ENCODE measurements at places on chromosomes 11 and 22.

GRCh38 chr11:19792510-19792909 is 79.9 kb downstream of the NAV2 start:
- no peak overlapping the region for H3K27ac ChIP-seq
- no peaks in the 10 kb centered on the region for H3K27me3 ChIP-seq
- DNase-seq = no peak
- peaks cover 10% of the 10 kb centered on the region for H3K4me1 ChIP-seq

DNA sequence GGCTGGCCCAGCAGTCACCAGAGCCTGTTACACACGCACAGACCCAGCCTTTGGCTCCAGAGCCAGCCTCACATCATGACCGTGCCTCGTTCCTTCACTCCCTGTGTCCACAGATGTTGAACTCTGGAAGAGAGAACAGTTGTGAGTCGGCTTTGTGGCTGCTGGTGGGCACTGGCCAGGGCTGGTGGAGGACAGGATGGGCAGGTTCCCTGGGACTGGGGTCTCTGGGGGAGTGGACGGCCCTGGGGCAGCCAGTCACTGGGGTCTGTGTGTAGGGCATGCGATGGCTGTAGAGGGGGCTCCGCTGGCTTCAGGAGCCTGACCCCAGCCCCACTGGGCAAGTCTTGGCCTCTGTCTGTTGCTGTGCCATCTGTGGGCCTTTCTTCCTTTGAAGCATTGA is 1070.1 kb downstream of the BRD1 start:
- no peaks in the 10 kb centered on the region for H3K36me3 ChIP-seq
- DNase-seq = no peak
- H3K4me1 ChIP-seq = no peaks in the 10 kb centered on the region
- no peaks in the 10 kb centered on the region for H3K27me3 ChIP-seq

- H3K36me3 ChIP-seq = no peaks in the 10 kb centered on the region
- H3K27ac ChIP-seq = no peak overlapping the region
- H3K27me3 ChIP-seq = peaks cover under 1% of the 10 kb centered on the region
- H3K4me3 ChIP-seq = no peak overlapping the region
- DNase-seq = no peak
- no peaks in the 10 kb centered on the region for H3K4me1 ChIP-seq
These were observed 11.3 kb upstream of the GSTP1 start for GRCh38 chr11:67572305-67572704.

- H3K27me3 ChIP-seq = no peaks in the 10 kb centered on the region
- no peak overlapping the region for H3K27ac ChIP-seq
- H3K36me3 ChIP-seq = no peaks in the 10 kb centered on the region
- no peak overlapping the region for H3K4me3 ChIP-seq
- H3K4me1 ChIP-seq = no peaks in the 10 kb centered on the region
These were observed 9.9 kb downstream of the RGL4 start for GRCh38 chr22:23700706-23701105.

DNA sequence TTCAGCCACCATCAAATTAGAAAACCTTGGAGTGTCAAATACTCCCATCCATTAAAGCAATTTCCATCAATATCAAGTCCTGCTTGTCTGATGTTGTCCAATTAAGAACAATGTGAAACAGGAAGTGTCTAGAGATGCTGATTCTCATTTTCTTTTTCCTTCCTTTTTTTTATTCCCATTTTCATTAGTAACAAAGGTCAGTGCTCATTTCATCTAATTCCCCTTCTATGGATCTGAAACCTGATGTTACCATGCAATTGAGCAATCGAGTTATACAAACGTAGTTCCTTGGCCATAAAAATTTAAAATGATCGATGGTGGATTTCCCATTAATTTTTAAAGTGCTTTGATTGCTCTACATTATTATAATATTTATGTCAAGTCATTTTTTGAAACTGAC is 330.6 kb upstream of the ZC3H12C start:
- H3K36me3 ChIP-seq = no peaks in the 10 kb centered on the region
- no peaks in the 10 kb centered on the region for H3K27me3 ChIP-seq
- no peak overlapping the region for H3K27ac ChIP-seq
- H3K4me1 ChIP-seq = no peaks in the 10 kb centered on the region
- no peak for DNase-seq
- H3K4me3 ChIP-seq = no peak overlapping the region

- H3K4me1 ChIP-seq = peaks cover 9% of the 10 kb centered on the region
- H3K27me3 ChIP-seq = no peaks in the 10 kb centered on the region
- H3K27ac ChIP-seq = no peak overlapping the region
These were observed 40.0 kb upstream of the TCF20 start for GRCh38 chr22:42310291-42311015.

DNA sequence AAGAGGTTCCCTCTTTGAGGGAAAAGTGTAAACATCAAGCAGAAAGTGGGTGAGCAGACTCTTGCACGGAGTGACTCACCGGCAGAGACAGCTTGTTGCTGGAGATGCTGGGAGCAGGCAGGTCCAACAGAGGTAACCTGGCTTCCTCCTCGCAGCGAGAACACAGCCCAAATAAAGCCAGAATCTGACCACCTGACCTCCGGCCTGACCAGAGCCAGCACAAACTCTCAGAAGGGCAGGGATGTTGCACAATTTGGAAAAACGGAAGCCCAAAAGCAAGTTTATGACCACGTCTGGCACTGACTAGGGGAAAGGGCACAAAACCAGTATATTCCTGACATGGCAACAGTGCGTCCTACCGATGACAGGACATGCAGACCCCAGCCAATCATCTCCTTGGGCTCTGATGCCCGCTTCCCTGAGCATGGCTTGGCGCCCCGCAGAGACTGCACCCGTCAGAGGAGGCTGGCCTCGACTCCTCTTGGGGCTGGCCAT is 5.4 kb downstream of the SMCO4 start:
- peak overlapping the region; percentile 19 for H3K4me3 ChIP-seq
- H3K36me3 ChIP-seq = no peaks in the 10 kb centered on the region
- peak overlapping the region; percentile 16 for H3K27ac ChIP-seq
- H3K4me1 ChIP-seq = peaks cover 78% of the 10 kb centered on the region

- H3K4me3 ChIP-seq = no peak overlapping the region
- peak overlapping the region; percentile 92 for H3K27ac ChIP-seq
- no peaks in the 10 kb centered on the region for H3K36me3 ChIP-seq
- no peak for DNase-seq
- peaks cover 6% of the 10 kb centered on the region for H3K4me1 ChIP-seq
These were observed 9.7 kb downstream of the FXYD2 start for GRCh38 chr11:117814766-117815261.

DNA sequence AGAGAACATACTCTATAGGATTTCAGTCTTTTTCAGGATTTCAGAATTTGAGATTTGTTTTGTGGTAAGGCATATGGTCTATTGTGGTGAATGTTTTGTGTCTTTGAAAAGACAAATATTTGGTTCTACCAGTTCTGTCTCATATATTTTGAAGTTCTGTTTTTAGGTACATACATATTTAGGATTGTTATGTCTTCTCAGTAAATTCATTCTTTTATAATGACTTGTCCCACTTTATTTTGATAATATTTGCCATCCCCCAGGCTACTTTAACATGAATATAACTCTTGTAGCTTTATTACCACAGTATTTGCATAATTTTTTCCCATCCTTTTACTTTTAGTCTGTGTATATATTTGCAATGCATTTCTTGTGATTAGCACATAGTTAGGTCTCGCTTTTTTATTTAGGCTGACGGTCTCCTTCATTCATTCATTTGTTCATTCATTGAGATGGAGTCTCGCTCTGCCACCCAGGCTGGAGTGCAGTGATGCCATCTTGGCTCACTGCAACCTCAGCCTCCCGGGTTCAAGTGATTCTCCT is 32.1 kb downstream of the MTMR3 start:
- no peaks in the 10 kb centered on the region for H3K36me3 ChIP-seq
- no peak overlapping the region for H3K4me3 ChIP-seq
- H3K4me1 ChIP-seq = peaks cover 64% of the 10 kb centered on the region
- H3K27ac ChIP-seq = no peak overlapping the region

GRCh38 chr11:2441171-2441570 is 3.1 kb downstream of the TRPM5 start:
- H3K36me3 ChIP-seq = no peaks in the 10 kb centered on the region
- H3K4me1 ChIP-seq = peaks cover 24% of the 10 kb centered on the region
- H3K4me3 ChIP-seq = no peak overlapping the region
- no peak overlapping the region for H3K27ac ChIP-seq

DNA sequence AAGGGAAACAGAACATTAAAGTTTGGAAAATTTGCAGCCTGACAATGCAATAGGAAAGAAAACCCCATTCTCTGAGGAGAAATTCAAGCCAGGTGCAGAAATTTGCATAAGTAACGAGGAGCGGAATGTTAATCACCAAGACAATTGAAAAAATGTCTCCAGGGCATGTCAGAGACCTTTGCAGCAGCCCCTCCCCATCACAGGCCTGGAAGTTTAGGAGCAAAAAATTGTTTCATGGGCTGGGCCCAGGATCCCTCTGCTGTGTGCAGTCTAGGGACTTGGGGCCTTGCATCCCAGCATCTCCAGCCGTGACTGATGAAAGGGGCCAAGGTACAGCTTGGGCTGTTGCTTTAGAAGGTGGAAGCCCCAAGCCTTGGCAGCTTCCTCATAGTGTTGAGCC is 780.2 kb downstream of the LRRC4C start:
- H3K27ac ChIP-seq = no peak overlapping the region
- no peaks in the 10 kb centered on the region for H3K36me3 ChIP-seq
- H3K4me1 ChIP-seq = no peaks in the 10 kb centered on the region
- no peak for DNase-seq
- no peak overlapping the region for H3K4me3 ChIP-seq

- no peak overlapping the region for H3K4me3 ChIP-seq
- peak; percentile 52 for DNase-seq
- peaks cover 73% of the 10 kb centered on the region for H3K4me1 ChIP-seq
- H3K27me3 ChIP-seq = no peaks in the 10 kb centered on the region
These were observed 38.3 kb upstream of the TFIP11 start for GRCh38 chr22:26550498-26551033.

GRCh38 chr11:6251120-6251733 is 8.4 kb upstream of the CCKBR start:
- peaks cover 8% of the 10 kb centered on the region for H3K27me3 ChIP-seq
- H3K4me1 ChIP-seq = no peaks in the 10 kb centered on the region
- H3K36me3 ChIP-seq = no peaks in the 10 kb centered on the region
- no peak for DNase-seq
- H3K4me3 ChIP-seq = no peak overlapping the region
- H3K27ac ChIP-seq = no peak overlapping the region

GRCh38 chr11:62536301-62536957 is 10.2 kb downstream of the AHNAK start:
- H3K36me3 ChIP-seq = peaks cover 53% of the 10 kb centered on the region
- H3K4me1 ChIP-seq = peaks cover 47% of the 10 kb centered on the region
- no peak for DNase-seq
- no peaks in the 10 kb centered on the region for H3K27me3 ChIP-seq
- no peak overlapping the region for H3K27ac ChIP-seq

- no peak overlapping the region for H3K27ac ChIP-seq
- H3K36me3 ChIP-seq = no peaks in the 10 kb centered on the region
- H3K4me3 ChIP-seq = no peak overlapping the region
- H3K27me3 ChIP-seq = peaks cover 4% of the 10 kb centered on the region
- DNase-seq = no peak
These were observed 65.9 kb downstream of the PRR5L start for GRCh38 chr11:36361901-36362391.

DNA sequence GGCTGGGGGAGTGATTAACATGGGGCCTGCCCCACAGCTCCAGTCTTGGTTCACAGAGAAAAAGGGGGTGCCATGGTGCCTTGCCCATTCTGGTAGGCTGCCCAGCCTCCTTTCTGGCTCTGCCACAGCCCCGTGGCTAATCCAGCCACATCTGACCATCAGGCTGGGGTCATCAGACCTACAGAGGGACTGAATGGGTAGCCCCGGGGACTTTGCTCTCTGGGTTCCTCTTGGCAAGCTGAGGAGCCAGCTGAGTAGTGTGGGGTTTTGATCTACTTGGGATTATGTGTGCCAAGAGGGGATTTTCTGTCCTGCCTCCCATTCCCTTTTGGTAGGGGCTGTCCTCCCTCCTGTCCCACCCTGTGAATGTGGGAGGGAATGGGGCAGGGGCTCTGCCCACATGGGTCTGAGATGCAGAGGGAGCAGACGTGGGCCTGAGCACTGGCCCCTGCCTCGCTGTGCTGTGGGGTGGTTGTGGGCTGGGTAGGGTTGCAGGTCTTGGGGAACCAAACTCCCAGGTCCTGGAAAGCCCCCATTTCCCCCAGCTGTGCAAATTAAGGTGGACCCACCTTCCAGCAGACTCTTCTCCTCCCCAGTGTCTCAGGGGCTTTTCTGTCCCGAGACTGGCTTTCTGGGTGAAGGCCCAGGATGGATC is 32.0 kb downstream of the CD82 start:
- no peak overlapping the region for H3K4me3 ChIP-seq
- peaks cover 37% of the 10 kb centered on the region for H3K36me3 ChIP-seq
- peaks cover 18% of the 10 kb centered on the region for H3K4me1 ChIP-seq
- no peak overlapping the region for H3K27ac ChIP-seq
- no peak for DNase-seq
- H3K27me3 ChIP-seq = no peaks in the 10 kb centered on the region

DNA sequence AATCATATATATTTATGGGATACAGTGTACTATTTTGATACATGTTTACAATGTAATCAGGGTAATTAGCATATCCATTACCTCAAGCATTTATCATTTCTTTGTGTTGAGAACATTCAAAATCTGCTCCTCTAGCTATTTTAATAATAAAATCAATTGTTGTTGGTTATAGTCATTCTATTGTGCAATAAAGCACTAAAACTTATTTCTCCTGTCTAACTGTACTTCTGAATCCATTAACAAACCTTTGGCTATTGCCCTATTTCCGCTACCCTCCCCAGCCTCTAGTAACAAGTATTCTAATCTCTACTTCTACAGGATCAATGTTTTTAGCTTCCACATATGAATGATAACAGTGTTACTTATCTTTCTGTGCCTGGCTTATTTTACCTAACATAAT is 15.3 kb upstream of the USP2 start:
- no peak for DNase-seq
- no peaks in the 10 kb centered on the region for H3K4me1 ChIP-seq
- no peak overlapping the region for H3K27ac ChIP-seq
- H3K4me3 ChIP-seq = no peak overlapping the region

GRCh38 chr11:118656563-118657165 is 22.8 kb downstream of the TREH start:
- H3K36me3 ChIP-seq = no peaks in the 10 kb centered on the region
- DNase-seq = no peak
- no peak overlapping the region for H3K4me3 ChIP-seq
- no peak overlapping the region for H3K27ac ChIP-seq
- H3K4me1 ChIP-seq = peaks cover 10% of the 10 kb centered on the region

DNA sequence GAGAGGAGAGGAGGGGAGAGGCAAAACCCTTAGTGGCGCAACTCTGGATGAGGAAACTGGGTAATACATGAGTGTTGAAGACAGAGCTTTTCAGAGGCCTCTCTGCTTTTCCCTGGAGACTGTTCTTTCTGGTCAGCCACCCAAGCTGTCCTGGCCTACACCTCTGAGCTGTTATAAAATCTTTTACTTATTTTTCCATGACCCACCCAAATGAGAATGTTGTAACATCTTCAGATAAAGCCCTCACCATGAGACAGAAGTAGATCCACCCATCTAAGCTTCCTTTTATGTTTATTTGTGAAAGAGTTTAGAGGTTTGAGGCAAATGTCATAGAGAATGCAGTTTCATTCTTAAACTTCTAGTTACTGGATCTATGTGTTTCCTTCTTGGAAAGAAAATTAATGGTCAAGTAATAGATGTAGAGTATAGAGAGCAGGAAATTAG is 20.3 kb upstream of the APLP2 start:
- H3K27me3 ChIP-seq = no peaks in the 10 kb centered on the region
- peaks cover 25% of the 10 kb centered on the region for H3K4me1 ChIP-seq
- H3K36me3 ChIP-seq = no peaks in the 10 kb centered on the region
- H3K27ac ChIP-seq = no peak overlapping the region
